ENCODE measurements at places on chromosomes 5 and 9. TPM values are rescaled to one million over a fixed set of nuclear protein-coding genes. Genes with fewer than 3 reads are reported as not detected.

NIM1K gene
- total RNA-seq = 0.22 TPM

DNA sequence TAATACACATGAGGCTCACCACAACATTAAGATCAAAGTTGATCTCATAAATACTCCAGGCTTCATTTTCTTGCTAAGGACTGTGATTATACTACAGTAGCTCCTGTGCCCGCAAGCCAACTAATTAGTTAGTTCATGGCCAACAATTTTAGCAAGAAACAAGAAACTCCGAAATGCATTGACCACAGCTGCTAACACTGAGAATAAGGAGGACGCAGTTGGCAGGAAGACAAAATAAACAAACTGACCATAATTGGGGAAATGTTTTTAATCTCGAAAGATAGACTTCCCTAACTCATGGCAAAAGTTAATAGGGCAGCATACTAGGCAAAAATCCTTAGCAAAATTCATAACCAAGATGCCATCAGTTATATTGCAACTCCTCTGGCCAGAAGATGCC is 115.5 kb upstream of the SPEF2 start:
- no peaks in the 10 kb centered on the region for H3K4me1 ChIP-seq
- no peak overlapping the region for H3K27ac ChIP-seq
- DNase-seq = no peak
- H3K27me3 ChIP-seq = no peaks in the 10 kb centered on the region

DNA sequence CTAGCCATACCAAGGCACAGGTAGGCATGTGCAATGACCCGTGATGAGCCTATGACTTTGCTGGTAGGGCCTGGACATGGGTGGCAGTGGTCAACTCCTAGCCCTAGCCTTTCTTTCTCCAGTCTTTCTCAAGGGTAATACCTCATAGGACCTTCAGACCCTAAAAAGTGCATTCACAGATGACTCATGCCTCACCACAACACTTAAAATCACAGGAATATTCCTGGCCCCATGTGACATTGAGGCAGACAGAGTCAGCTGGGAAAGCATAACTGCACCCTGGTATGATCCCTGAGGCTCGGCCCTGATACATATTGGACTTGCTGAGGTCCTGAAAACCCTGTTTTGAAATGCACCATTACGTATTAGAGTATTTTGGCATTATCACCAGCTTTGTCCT is 449.5 kb downstream of the HINT1 start:
- no peaks in the 10 kb centered on the region for H3K27me3 ChIP-seq
- H3K36me3 ChIP-seq = no peaks in the 10 kb centered on the region
- H3K4me1 ChIP-seq = peaks cover 2% of the 10 kb centered on the region
- no peak overlapping the region for H3K27ac ChIP-seq

C9orf152 gene
- total RNA-seq = not detected

ANKRD34B gene
- not detected for total RNA-seq

IFNA8 gene
- total RNA-seq = not detected

GRCh38 chr5:39186289-39186688 is 33.1 kb downstream of the FYB1 start:
- DNase-seq = no peak
- H3K4me3 ChIP-seq = no peak overlapping the region
- H3K27me3 ChIP-seq = no peaks in the 10 kb centered on the region
- no peak overlapping the region for H3K27ac ChIP-seq
- no peaks in the 10 kb centered on the region for H3K36me3 ChIP-seq

BARHL1 gene
- total RNA-seq = 0.11 TPM

GRCh38 chr9:119955276-119955675 is 586.0 kb upstream of the BRINP1 start:
- no peak overlapping the region for H3K27ac ChIP-seq
- H3K36me3 ChIP-seq = no peaks in the 10 kb centered on the region

DNA sequence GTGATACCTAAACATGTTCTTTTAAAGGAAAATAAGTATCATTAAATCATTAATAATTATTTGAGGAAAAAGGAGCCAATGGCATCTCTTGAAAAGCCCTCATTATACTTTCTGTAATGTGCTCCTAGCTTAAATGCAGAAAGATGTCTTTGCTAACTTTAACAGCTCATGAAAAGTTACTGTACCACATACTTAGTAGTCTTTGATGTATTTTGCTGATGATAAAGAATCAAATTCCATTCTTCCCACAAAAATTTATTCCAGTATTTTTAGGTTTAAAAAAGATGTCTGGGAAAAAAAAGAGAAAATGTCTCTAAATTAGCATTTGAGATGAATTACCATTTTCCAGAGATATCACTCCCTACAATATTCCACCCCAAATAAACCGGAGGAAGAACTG is 112.5 kb downstream of the PPP2R2B start:
- H3K27me3 ChIP-seq = no peaks in the 10 kb centered on the region
- peak overlapping the region; percentile 79 for H3K27ac ChIP-seq
- H3K4me1 ChIP-seq = peaks cover 44% of the 10 kb centered on the region
- H3K36me3 ChIP-seq = no peaks in the 10 kb centered on the region

STK32A gene
- 3.3 TPM for total RNA-seq

DNA sequence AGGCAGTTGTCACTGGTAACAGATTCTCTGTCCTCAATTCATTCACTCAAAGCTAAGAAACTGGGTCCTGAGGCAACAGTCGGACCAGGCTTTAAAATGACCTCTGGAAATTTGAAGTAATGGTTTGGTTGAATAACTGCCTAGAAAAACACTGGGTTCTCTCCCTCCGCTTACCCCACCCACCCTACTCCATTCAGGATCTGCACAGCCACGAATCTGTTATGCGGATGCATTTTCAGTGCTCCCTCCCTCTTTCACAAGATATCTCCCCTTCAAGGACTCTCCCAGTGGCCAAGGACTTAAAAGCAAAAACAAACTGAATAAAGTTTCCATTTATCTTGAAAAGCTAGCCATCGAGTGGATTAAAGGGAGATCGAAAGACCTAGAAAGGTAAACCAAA is 260.2 kb upstream of the ANKRD55 start:
- H3K36me3 ChIP-seq = no peaks in the 10 kb centered on the region
- DNase-seq = no peak
- H3K27ac ChIP-seq = peak overlapping the region; percentile 79
- H3K4me1 ChIP-seq = peaks cover 53% of the 10 kb centered on the region
- H3K4me3 ChIP-seq = no peak overlapping the region
- H3K27me3 ChIP-seq = no peaks in the 10 kb centered on the region

TMEM174 gene
- not detected for total RNA-seq

DNA sequence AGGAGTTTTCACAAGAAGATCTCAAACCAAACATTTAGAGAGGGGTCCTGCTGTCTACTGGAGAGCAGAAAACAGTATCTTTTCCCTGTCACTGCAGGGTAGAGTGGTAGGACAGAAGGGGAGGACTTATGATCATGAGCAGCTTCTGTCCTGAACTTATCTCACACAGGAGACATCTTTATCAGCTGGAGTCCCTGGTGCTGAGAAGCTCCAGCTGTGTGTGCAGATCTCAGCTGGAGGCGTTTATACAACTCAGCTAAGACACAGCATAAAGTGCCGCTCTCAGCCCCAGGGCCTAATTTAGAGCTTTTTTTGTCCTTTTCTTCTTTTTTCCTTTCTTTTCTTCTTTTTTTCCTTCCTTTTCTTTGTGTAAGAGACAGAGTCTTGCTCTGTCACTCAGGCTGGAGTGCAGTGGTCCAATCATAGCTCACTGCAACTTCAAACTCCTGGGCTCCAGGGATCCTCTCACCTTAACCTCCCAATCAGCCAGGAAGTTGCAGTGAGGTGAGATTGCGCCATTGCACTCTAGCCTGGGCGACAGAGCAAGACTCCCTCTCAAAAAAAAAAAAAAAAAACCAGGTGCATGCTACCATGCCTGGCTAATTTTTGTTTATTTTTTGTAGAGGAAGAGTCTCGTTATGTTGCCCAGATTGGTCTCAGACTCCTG is 31.9 kb downstream of the CCDC125 start:
- H3K4me1 ChIP-seq = no peaks in the 10 kb centered on the region
- H3K27me3 ChIP-seq = no peaks in the 10 kb centered on the region
- H3K4me3 ChIP-seq = no peak overlapping the region
- H3K36me3 ChIP-seq = peaks cover 9% of the 10 kb centered on the region

GRCh38 chr5:120207129-120207528 is 257.0 kb upstream of the PRR16 start:
- no peak overlapping the region for H3K4me3 ChIP-seq
- no peaks in the 10 kb centered on the region for H3K27me3 ChIP-seq
- H3K4me1 ChIP-seq = no peaks in the 10 kb centered on the region

GRCh38 chr9:130159915-130160670 is 12.1 kb upstream of the NCS1 start:
- H3K27me3 ChIP-seq = no peaks in the 10 kb centered on the region
- no peak overlapping the region for H3K27ac ChIP-seq
- no peaks in the 10 kb centered on the region for H3K4me1 ChIP-seq
- no peaks in the 10 kb centered on the region for H3K36me3 ChIP-seq
- no peak overlapping the region for H3K4me3 ChIP-seq

FAM78A gene
- total RNA-seq = 0.64 TPM

DNA sequence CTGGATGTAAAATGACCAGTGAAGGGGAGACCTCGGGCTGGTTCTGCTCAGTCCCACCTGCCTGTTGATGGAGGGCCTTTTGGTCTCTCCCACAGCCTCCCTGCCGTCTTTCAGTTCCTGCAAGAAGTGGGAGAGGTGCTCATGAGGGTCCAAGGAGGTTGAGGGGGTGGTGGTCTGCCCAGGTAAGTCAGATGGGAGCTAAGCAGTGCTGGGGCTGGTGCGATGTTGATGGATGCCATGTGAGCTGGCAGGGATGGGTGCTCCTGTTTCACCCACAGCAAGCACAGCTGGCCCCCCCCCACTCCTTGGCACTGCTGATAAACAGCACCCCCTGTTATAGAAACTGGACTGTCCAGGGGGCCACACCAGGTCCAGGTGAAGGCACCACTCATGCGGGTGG is 145.6 kb downstream of the NSG2 start:
- H3K4me3 ChIP-seq = no peak overlapping the region
- H3K4me1 ChIP-seq = peaks cover 27% of the 10 kb centered on the region
- H3K27ac ChIP-seq = no peak overlapping the region
- no peaks in the 10 kb centered on the region for H3K36me3 ChIP-seq

ERCC8 gene
- total RNA-seq = 15.8 TPM

EGFLAM gene
- total RNA-seq = 6.8 TPM

GRCh38 chr5:127867022-127867783 is 164.0 kb downstream of the CCDC192 start:
- H3K4me3 ChIP-seq = no peak overlapping the region
- peak overlapping the region; percentile 86 for H3K27ac ChIP-seq
- no peaks in the 10 kb centered on the region for H3K27me3 ChIP-seq
- no peak for DNase-seq
- no peaks in the 10 kb centered on the region for H3K36me3 ChIP-seq
- H3K4me1 ChIP-seq = peaks cover 19% of the 10 kb centered on the region

GRCh38 chr9:121646992-121647391 is 4.4 kb upstream of the DAB2IP start:
- no peak overlapping the region for H3K27ac ChIP-seq
- H3K4me1 ChIP-seq = peaks cover 29% of the 10 kb centered on the region
- H3K36me3 ChIP-seq = no peaks in the 10 kb centered on the region

MCCC2 gene
- total RNA-seq = 44.4 TPM

DNA sequence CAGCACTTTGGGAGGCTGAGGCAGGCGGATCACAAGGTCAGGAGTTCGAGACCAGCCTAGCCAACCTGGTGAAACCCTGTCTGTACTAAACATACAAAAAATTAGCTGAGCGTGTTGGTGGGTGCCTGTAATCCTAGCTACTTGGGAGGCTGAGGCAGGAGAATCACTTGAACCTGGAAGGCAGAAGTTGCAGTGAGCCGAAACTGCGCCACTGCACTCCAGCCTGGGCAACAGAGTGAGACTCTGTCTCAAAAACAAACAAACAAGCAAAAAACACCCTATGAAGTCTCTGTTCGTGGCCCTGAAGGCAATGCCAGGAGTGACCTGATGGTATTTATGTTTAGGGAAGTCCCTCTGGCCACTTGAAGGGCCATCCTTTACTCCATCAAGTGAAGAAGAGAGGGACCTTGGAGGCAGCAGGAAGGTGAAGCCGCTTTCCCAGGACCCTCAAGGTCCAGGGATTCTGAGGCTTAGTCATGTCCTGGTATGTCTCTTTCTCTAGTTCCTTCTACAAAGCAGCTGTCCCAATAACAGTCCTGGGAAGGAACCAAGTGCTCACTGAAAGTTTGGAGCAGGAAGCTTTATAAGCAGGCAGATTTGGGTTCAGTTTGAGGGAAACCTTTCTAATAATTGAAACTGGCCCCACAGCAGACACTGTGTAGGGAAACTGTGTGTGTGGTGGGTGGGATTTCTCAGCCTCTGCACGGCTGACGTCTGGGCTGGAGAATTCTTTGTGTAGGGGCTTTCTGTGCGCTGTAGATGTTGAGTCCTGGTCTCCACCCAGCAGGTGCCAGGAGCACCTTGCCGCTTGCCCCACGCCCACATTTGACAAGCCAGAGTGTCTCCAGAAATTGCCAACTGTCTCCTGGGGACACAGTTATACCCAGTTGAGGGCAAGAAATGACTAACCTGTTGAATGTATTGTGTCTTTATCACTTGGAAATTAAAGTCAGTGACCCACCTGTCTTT is 12.5 kb downstream of the PHF2 start:
- peaks cover 22% of the 10 kb centered on the region for H3K4me1 ChIP-seq
- peaks cover 11% of the 10 kb centered on the region for H3K36me3 ChIP-seq
- H3K27ac ChIP-seq = peak overlapping the region; percentile 88
- no peak for DNase-seq

DNA sequence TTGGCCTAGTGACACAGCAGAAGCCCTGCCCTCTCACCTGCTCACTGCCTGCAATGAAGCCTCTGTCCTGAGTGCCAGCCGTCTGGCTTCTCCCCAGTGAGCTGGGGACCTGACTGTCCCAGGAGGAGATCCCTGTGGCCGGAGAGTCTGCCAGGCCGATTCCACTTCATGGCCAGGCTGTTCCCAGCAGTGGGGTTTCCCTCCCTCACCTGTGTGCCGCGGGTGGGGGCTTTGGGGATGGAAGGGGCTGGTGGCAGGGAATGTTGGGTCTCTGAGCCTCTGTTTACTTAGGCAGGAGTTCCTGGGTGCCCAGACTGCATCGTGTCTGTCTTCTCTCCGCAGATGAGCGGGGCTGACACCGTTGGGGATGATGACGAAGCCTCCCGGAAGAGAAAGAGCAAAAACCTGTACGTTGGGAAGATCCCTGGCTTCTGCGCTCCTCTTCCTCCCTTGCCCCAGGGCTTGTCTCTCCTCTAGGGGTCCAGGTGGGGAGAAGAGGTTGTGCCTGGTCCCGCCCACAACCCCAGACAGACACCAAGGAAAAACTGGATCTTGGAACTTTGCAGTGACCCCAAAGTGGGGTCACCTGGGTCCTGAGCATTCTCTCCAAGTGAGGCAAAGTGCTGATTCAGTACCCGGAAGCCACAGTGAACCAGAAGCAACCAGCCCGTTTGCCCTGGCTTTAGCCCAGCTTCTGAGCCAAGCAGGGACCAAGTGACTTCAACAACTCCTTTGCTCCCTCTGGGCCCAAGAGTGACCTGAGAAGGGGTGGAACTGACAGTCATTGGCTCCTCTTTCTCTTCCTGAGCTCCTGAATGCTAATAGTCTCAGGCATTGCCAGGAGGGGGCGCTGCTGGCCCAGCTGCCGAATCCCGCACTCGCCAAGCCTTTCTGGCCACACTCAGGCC is 127.7 kb downstream of the RGS3 start:
- no peak overlapping the region for H3K27ac ChIP-seq
- no peak overlapping the region for H3K4me3 ChIP-seq
- peaks cover 18% of the 10 kb centered on the region for H3K4me1 ChIP-seq

GRCh38 chr9:133135146-133135745 is 14.2 kb upstream of the RALGDS start:
- no peak for DNase-seq
- no peak overlapping the region for H3K4me3 ChIP-seq
- H3K4me1 ChIP-seq = peaks cover 9% of the 10 kb centered on the region
- H3K36me3 ChIP-seq = peaks cover 2% of the 10 kb centered on the region
- H3K27me3 ChIP-seq = no peaks in the 10 kb centered on the region

GRCh38 chr9:82565188-82565969 is 497.6 kb downstream of the RASEF start:
- no peak overlapping the region for H3K4me3 ChIP-seq
- no peak overlapping the region for H3K27ac ChIP-seq
- H3K4me1 ChIP-seq = peaks cover 7% of the 10 kb centered on the region
- H3K36me3 ChIP-seq = no peaks in the 10 kb centered on the region
- H3K27me3 ChIP-seq = no peaks in the 10 kb centered on the region
